ENCODE measurements at places on chromosomes 1 and 21.

- DNase-seq, result no peak
Observed at GRCh38 chr1:11646317-11646716, 7.9 kb downstream of the FBXO2 start.

GRCh38 chr1:53550201-53550741 is 91.1 kb downstream of the DMRTB1 start:
- peak; percentile 24 for DNase-seq

- DNase-seq, result peak; percentile 39
Observed at GRCh38 chr1:17212487-17213121, 7.7 kb downstream of the PADI1 start.

DNA sequence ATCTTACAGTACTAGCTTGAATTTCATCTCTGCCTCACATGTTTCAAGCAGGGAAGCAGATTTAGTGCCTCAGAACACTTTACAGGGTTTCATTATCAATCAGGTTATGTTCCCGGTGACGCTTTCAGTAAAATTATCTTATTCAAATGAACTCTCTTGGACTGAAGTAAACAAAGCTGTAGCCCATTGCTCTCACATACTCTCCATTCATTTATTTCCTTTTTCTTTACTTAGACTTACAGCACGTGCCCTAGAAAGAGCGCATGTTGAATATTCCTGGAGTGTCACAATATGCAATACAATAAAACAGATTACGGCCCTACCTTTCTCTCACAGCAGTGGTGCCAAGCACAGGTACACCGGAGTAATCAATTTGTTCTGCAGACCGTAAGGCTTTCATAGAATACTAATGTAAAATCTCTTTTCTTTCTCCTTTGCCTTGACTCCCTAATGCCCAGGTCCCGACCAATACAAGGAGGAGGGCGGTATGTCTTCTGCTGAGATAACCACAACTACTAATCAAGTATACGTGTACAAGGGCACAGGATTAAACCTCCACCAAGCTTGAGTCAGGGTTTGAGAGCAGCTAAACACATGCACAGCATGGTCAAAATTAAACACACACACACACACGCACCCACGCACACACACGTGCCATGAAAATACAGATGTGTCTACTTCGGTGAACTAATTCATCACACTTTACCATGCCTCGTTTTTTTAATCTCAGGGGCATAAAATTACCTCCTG is 62.8 kb downstream of the NRIP1 start:
- no peak for DNase-seq

DNA sequence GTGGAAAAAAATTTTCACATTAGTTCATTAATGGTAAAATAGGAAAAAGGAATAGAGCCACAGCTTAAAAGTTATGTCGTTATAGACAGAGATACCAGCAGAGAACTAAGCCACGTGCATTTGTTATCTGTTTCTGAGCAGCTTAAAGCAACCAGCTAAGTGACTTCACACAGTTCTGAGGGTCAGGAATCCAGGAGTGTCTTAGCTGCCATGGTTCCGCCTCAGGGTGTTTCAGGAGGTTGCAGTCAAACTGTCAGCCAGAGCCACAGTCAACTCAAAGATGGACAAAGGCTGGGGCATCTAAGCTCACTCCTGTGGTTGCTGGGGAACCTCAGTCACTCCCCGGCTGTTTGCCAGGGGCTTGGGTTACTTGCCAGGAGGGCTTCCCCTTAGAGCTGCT is 515.8 kb downstream of the SMYD3 start:
- DNase-seq, result no peak

All from left cardiac atrium (tissue), 4 donors.